Stimulated activated CD4-positive, alpha-beta T cell treated with anti-CD3 and anti-CD28 coated beads, Interleukin-2, amount 100 ng/mL, for 24 hours (primary cell): ENCODE measurements at places on chromosomes 4 and X.
A peak's percentile ranks its signal among the peaks of the same experiment; 100 is the strongest.

GRCh38 chr4:169975131-169975837 lies 50.9 kb downstream of the MFAP3L start:
- DNase-seq, result no peak

DNA sequence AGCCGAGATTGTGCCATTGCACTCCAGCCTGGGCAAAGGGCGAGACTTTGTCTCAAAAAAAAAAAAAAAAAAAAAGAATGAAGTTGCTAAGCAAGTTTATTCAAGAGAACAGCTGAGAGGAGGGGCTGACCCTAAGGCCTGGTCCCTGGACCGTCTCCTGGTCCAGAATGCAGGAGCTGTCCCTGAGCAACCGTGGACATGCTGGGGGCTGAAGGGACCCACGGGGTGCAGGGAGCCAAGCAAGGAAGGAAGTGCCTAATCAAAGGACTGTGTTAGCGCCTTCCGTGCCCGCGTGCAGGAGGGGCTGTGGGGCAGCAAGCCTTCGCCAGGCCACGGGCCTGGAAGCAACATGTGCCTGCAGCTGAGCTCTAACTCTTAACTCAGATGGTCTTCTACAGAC lies 39.1 kb upstream of the CDKN2AIP start:
- no peak for DNase-seq

GRCh38 chrX:115892056-115892708 lies 278.4 kb upstream of the AGTR2 start:
- no peak for DNase-seq

GRCh38 chr4:72951147-72951546 lies 118.4 kb downstream of the COX18 start:
- no peak for DNase-seq

DNA sequence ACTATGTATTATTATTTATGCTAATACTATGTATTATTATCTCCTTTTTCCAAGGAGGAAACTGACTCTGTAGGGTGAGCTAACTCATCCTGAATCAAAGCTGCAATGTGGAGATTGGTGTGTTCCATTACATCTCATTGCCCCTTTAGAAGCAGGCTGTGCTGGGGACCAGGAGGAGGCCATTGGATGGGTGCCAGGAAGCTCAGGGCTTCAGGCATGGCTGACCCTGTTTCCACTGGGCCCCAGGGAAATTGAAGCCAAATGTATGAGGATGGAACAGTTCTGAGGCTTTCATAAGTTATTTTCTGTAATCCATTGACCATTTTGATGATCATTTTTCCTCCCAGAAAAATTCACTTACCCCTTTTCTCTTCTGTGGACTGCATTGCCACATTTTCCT lies 418.8 kb upstream of the ZFP42 start:
- no peak for DNase-seq

GRCh38 chr4:52038103-52038912 lies at the start of gene SGCB:
TSS of gene SGCB (minus strand) at chr4:52038299. CDS start at chr4:52038259, 40 bp downstream.
- peak; percentile 74 for DNase-seq

DNA sequence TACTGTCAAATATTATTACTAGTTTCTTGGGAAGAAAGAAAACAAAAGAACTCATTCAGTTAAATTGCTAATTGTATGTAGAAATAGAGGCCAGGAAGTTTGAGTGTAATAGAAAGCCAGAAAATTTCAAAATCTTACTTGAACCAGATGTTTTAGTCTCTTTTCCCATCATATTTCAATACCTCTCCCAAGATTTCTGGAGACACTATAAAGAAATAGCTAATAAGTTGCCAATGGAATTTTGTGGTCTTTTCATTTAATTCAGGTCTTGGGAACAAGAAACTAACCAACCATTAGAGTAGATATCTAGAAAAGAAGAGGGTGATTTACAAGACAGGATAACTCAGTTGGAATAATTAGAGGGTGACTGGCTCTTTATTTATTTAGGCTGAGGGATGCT lies 112.2 kb downstream of the AGTR2 start:
- DNase-seq, result no peak

DNA sequence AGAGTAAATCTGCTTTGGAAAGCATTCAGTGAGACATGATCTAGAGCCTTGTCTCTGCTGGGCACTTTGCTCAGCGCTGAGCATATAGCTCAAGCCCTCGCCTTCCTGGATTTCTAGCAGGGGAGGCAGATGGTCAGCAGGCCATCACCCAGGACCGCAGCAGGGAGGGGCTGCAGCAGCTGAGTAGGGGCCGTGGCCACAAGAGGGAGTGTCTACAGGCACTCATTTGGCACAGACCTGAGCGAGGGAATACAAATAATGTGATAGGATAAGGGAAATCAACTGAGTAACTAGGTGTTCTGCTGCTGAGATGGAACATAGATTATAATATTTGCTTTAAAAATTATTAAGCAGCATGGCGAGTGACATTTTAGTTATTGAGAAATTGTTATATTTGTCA lies 30.2 kb downstream of the OFD1 start:
- no peak for DNase-seq

DNA sequence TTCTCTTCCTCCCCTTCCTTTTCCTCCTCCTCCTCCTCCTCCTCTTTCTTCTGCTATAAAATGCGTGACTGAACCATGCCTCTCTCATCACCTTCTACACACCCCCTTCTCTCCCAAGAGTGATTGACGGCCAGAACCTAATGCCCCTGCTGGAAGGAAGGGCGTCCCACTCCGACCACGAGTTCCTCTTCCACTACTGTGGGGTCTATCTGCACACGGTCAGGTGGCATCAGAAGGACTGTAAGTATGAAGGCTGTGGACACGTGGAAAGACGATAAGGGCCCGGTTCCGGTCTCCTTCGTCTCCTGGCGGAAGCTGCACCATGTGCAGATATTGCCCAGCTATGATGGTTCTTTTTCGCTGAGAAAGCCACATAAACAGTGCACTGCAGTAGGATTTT lies 12.1 kb upstream of the ARSF start:
- no peak for DNase-seq

GRCh38 chr4:85870298-85871083 lies 395.5 kb downstream of the ARHGAP24 start:
- DNase-seq, result no peak

- no peak for DNase-seq
Measured at GRCh38 chrX:85378461-85378860, 1.0 kb downstream of the POF1B start.

- DNase-seq, result no peak
Measured at GRCh38 chrX:69412661-69413060, 91.5 kb upstream of the NALF2 start.

DNA sequence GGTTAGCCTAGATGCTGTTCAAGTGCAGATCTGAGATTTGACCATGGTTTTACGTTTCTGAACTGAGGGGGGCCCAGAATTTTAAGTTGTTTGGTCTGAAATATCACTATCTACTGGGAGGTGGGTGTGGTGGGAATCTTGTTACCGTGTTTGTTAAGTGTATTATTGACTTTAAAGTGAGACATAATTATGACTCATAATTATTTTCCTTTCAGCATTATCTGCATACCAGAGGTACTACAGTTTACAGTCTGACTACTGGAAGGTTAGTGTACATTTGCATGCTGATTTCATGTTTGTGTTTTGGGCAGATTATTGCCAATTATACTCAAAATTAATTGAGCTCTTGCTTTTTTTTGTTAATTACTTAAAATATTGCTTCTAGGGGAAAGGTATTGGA lies 101.5 kb downstream of the KDM6A start:
- DNase-seq, result no peak

DNA sequence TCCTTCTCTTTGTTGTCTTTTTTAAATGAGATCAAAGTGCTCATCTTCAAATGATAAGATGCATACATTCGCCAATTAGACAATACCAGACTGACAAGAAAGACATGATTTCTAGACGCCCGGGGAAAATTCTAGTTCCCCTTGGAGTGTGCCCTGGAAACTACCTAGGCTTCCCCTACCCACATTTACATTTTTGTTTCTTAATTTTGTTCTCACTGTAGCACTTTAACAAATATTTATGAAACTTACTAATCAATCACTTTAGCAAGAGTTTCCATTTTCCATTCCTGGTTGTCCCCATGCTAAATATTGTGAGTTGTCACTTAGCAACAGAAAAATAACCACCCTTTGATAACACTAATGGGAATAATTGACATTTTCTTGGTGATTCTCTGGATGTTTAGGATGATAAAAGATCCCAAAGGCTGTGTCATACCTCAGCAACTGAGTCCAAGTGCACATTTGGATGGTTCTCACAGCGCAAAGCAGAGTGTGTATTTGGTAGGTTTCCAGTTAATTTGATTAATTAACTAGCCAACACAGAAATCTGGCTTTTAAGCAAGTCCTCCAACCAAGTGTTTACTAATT lies 69.6 kb downstream of the FGFBP1 start:
- DNase-seq, result no peak

GRCh38 chrX:94058728-94059382 lies 384.8 kb downstream of the FAM133A start:
- no peak for DNase-seq

DNA sequence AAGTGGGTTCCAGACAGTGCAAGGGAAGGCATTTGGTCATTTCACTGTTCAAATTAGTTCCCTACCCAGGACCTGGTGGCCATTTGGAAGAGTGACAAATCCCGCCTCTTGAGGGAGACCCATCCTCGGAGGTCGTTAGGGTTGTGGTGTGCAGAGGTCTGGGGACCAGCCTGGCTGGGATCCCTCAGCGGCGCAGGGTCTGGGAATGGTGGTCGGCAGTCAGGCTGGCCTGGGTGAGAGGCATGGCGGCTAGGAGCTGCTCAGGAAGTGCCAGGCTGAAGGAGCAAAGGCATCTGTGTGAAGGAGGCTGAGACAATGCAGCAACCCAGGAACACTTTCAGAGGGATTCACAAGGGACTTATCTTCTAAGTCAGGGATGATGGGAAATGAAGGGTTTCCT lies 6.7 kb downstream of the NLGN3 start:
- DNase-seq, result no peak
